CD4-positive, alpha-beta T cell treated with Interleukin-1 beta for 1 hour (primary cell): ENCODE measurements at places on chromosomes 4 and X.

GRCh38 chr4:123444290-123444731 is 47.7 kb downstream of the SPRY1 start:
- peak; percentile 8 for DNase-seq

GRCh38 chr4:113760094-113760794 is 1.3 kb downstream of the CAMK2D start:
- peak; percentile 41 for DNase-seq

DNA sequence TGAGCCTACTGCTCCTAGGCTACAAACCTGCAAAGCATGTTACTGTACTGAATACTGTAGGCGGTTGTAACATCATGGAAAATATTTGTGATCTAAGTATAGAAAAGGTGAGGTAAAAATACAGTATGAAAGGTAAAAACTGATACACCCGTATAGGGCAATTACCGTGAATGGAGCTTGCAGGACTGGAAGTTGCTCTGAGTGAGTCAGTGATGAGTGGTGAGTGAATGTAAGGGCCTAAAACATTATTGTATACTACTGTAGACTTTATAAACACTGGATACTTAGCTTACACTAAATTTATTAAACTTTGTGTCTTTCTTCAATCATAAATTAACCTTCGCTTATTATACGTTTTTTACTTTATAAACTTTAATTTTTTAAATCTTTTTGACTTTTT is 3.7 kb downstream of the KIF4A start:
- DNase-seq: no peak

GRCh38 chrX:102154218-102154860 is 1.4 kb downstream of the BEX5 start:
- no peak for DNase-seq

DNA sequence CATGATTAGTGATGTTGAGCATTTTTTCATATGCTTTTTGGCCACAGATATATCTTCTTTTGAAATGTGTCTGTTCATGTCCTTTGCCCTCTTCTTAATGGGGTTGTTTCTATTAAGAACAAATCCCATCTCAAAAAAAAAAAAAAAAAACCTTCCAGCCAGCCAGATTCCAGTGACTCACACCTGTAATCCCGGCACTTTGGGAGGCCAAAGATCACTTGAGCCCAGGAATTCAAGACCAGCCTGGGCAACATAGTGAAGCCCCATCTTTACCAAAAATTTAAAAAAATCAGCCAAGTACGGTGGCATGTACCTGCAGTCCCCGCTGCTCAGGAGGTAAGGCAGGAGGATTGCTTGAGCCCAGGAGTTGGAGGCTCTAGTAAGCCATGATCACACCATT is 5.1 kb downstream of the RAB33B start:
- no peak for DNase-seq

- no peak for DNase-seq
Measured at GRCh38 chr4:163622379-163623035, 128.0 kb downstream of the TMA16 start.

- DNase-seq: no peak
Measured at GRCh38 chr4:150033901-150034300, 44.3 kb upstream of the DCLK2 start.

GRCh38 chrX:11756354-11757318 is 1.4 kb upstream of the MSL3 start:
- DNase-seq: no peak

DNA sequence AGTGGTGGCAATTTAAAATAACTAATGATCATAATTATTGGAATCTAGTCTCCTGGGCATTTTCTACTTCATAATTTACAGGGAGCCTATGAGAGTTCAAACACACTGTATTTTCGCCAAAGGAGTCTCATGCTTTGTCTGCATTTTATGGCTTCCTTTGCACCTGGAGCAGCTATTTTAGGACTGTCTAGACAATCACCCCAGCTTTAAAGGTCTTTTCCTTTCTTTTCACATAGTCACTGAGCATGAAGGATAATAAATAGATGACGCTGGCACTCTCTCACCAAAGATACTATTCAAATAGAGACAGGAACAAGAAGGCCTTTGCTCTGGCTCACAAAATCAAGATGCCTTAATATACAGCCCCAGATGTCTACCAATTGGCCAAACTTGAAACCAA is 43.0 kb downstream of the AMELX start:
- DNase-seq: no peak

- no peak for DNase-seq
Measured at GRCh38 chr4:57184378-57185029, 74.3 kb upstream of the IGFBP7 start.

GRCh38 chr4:153207027-153207426 is 2.8 kb downstream of the TRIM2 start:
- no peak for DNase-seq

- DNase-seq: no peak
Measured at GRCh38 chr4:48228949-48229348, 40.7 kb downstream of the TEC start.

DNA sequence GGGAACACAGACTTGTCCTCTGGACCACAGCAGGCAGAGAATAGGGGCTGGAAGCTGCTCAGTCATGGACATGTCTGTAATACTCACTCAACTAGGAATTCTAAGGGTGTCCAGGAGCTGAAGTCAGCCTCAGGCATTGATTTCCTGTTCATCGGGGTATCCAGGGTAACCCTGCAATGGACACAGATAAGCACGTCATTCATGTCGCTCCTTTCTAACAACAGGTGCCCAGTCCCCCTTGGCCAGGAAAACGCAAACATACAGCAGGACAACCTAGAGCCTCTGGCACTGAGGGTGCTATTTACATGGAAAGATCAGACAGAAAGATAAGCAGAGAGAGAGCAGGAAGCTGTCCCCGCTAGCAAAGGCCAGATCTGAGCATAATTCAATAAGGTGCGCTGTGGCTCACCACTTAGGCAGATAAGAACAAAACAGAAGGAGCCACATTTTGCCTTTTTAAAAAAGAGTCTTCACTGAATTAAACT is 21.3 kb downstream of the QDPR start:
- no peak for DNase-seq

- no peak for DNase-seq
Measured at GRCh38 chr4:10732914-10733415, 48.4 kb upstream of the CLNK start.

GRCh38 chr4:80614319-80614718 is 278.8 kb downstream of the CFAP299 start:
- DNase-seq: no peak

DNA sequence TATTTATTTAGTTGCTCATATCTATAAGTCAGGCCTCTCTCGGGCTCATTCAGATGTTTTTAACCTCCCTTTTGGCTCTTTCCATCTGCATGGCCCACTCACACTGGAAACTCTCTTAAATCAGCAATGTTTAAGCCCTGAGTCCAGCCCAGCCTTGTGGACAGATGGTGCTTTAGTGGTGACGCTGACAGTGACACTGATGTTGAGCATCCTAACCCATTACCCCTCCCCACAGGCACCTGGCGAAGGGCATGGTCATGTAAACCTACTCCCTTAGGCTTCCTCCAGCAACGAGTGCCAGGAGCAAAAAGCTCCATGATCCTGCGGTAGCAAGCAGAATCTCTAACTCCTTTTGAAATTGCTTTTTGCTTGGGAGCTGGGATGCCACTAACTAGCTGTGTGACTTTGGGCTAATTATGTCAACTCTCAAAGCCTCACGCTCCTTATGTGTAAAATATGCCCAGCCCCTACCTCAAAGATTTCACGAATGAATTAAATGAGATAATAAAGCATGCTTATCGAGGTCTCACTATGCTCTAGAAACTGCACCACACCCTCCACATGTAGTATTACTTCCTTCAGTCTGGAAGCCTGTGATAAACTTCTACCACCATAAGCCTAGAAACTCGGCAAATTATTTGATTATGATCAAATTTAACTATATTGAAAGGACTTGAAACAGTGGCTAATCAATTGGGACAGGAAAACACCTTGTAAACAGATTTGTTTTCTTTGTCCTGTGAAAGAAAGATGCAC is 569.4 kb downstream of the BCOR start:
- no peak for DNase-seq

DNA sequence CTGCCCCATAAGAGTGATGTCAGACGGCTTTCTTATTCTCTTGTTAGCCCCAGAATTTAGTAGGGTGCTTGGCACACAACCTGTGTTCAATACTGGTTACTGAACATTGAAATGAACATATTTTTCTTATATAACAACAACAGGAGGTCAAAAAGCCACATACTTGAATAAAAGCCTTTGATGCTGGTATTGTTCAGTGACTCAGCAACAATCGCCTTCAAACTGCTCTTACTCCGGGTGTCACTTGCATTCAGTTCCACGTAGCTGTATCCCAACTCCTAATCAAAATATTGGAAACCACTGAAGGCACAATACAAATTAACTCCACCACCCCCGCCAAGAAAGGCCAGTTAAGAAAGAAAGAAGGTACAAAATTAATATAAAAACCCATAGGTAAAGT is 61.5 kb downstream of the RFC1 start:
- DNase-seq: no peak

DNA sequence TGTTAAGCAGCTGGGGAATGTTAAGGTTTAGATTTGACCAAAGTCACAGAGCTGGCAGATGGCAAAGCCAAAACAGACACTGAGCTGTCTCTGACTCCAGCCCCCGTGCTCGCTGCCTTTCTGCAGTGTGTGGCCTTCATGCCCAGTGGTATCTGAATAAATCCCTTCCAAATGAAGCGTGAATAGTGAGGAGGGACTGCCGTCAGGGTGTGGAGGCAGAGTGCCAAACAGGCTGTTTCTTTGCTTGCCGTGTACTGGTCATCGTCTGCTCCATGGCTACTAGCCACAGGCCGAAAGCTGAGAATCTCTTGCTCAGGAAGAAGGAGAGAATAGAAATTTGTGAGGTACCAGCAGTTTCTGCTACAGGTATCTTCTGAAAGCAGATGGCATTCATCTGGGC is 19.7 kb downstream of the PRIMPOL start:
- no peak for DNase-seq

- no peak for DNase-seq
Measured at GRCh38 chr4:81757691-81758090, 286.0 kb upstream of the RASGEF1B start.

GRCh38 chr4:86302251-86302650 is 57.6 kb downstream of the MAPK10 start:
- DNase-seq: no peak

GRCh38 chrX:119482041-119482440 is 13.8 kb downstream of the SLC25A5 start:
- DNase-seq: no peak

DNA sequence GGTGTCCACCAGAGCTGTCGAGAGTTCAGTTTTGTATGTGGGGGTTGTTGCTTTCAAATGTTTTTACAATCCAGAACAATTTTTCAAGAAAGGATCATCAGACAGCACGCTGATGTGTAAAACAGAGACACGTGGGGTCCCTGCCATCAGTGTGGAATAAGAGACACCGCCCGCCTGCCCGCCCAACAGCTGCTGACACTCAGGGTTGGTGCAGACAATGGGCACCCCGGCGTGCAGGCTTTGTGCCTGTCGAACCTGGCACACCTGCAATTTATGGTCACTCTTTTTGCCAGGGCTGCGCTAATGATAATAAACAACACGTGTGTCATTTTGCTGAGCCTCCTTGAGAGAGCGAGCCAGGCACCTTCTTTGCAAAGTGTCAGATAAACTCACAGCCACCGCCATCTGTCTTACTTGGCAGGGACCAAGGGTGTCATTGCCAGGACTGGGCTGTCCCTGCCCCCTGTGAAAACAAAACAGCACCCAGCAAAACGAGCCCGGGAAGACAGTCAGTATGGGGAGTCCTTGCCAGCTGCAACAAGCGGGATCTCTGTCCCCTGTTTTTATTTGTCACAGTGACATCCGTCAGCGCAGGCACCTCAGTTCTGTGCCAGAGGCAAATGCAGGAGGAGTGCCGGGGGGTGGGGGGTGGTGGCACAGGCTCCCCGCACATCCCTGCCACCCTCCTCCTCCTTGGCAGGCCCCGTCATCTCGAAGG is 69.1 kb downstream of the PSAPL1 start:
- DNase-seq: no peak

DNA sequence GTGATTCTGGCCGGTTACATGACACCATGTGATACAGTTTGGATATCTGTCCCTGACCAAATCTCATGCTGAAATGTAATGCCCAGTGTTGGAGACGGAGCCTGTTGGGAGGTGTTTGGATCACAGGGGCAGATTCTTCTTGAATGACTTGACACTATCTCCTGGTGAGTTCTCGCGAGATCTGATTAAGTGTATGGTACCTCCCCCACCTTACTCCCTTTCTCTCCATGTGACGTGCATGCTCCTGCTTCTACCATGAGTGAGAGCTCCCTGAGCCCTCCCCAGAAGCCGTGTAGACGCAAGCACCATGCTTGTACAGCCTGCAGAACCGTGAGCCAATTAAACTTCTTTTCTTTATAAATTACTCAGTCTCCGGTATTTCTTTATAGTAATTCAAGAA is 23.6 kb downstream of the CPE start:
- no peak for DNase-seq

GRCh38 chr4:108172753-108173598 is 4.2 kb upstream of the LEF1 start:
- peak; percentile 66 for DNase-seq

- DNase-seq: no peak
Measured at GRCh38 chr4:2835978-2836377, 7.7 kb upstream of the ADD1 start.

DNA sequence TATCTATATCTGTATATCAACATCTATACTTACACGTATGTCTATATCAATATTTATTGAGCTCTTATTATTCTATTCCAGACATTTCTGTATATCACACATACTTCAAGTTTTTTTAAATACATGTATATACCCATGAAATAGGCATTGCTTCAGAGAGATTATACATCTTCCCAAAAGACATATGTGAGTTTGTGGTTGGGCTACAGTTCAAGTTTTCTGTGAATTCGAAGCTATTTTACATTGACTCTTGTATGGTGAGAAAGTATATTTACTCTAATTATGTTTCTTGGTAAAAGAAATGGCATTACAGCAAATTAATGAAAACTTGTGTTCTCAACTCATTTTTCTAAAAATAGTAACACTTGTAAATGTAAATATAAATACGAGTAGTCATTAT is 46.8 kb upstream of the CTSO start:
- DNase-seq: no peak

GRCh38 chr4:124977045-124977444 is 264.5 kb upstream of the ANKRD50 start:
- no peak for DNase-seq

DNA sequence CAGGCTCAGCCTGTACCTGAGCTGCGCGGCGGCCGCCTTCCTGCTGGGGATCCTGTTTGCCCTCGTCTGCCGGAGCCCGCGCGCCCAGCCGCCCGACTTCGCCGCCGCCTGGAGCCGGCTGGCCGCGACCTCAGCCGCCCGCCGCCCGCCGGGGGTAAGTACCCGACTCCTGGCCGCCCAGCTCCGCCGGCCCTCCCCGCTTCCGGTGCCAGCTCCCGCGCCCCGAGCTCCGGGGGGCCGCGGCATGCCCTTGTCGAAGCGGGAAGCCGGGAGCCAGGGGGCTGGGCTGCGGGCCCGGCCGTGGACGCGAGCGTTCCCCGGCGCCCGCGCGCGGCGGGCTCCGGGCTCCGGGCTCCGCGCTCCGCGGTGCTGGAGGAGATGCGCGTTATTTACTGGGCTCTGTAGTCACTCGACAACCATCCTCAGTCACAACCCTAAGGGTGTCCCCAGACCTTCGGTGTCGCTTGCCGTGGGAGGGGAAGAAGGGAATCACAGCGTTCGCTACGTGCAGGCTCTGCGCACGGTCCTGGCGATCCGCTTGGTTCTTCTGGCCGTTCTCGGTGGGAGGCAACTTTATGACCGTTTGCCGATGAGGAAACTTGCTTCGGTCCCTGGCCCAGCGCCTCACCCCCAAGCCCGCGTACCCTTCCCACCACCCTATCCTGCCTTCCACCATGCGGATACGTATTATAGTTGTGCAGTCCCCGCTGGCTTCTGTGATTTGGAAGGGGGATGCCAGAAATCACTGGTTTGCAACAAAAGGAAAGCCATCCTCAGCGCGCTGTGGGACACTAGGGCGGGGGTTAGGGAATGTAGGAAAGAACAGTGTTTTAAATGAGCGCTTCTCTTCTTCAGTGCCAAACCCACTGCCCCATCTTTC is 944 bp downstream of the SNX25 start:
- DNase-seq: peak; percentile 39
